ENCODE measurements at places on chromosomes 12 and 14.

DNA sequence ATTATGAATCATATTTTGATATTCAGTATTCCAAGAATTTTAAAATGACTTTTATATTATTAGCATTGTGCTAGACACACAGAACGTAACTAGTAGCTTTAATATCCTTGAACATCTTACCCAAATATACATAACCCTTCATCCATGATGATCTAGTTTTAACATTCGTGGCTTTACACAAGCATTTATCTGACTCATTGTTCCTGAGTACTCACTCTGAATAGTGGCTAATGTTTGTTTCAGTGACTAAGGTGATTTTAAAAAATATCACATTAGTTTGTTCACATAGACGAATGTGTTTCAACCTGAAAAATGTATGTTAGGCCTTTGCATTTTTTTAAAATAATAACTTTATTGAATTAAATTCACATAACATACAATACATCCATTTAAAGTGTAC lies 80.0 kb upstream of the PTPRQ start:
- DNase-seq: no peak

GRCh38 chr12:131385313-131386166 lies 325.4 kb upstream of the SFSWAP start:
- no peak for DNase-seq

GRCh38 chr12:101924618-101925017 lies 47.2 kb downstream of the DRAM1 start:
- no peak for DNase-seq

DNA sequence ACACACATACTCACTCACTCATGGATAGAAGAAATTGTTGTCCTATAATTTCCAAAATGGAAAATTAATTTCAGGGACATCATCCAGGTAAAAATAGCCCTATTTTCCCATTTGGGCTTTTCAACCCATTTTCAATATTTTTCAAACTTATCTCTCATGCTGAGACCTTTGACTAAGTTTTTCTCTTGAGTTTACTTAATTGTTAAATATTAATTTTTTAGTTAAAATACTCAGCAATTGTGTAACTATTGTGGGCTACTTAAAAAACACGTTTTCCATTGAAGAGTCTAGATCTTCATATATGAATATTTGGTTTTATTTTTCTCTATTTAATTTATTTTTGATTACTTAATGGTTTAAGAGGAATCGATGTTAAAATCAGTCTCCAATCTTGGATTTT lies 14.2 kb upstream of the TAS2R43 start:
- DNase-seq: no peak

GRCh38 chr14:84253326-84253725 lies 1276.6 kb upstream of the FLRT2 start:
- DNase-seq: no peak

DNA sequence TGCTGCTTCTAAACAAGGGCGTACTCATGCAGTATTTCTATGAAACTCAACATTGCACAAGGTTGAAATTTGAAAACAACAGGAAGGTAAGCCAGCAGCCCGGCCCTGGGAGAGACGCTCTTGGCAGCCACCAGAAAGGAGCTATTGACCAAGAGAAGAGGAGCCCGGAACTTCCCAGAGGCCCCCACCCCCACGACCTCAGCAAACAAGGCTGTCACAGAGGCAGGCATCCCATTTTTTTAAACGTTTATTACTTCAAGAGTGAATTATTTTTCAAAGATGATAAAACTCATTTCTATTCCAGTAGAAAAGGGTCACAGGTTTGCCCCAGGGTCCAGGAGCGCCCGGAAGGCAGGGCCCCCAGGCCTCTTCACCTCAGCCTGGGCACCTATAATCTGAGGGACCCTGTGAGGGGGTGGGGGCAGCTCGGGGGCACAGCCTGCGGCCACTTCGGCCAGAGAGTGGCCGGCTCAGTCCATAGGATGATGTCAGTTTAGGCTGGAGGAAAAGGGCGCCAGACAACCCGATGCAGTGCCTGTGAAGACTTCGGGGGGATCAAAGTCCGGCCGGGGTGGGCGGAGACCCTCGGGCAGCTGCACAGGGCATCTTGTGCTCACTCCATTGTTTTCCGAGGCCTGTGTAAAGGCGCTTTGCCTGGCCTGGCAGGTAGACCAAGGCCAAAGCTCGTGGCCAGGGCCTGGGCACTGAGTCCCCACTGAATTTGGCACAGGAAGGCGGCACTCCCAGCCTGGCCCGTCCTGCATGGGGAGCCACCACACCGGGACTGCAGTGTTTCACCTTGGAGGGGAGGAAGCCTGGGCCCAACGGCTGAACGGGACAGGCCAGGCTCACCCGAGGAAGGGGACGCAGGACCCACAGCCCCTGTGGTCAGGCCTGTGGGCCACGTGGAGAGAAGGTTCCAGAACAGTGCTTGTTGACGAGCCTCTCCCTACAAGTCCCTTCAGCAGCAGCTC lies 86.0 kb downstream of the SCARB1 start:
- peak; percentile 47 for DNase-seq

DNA sequence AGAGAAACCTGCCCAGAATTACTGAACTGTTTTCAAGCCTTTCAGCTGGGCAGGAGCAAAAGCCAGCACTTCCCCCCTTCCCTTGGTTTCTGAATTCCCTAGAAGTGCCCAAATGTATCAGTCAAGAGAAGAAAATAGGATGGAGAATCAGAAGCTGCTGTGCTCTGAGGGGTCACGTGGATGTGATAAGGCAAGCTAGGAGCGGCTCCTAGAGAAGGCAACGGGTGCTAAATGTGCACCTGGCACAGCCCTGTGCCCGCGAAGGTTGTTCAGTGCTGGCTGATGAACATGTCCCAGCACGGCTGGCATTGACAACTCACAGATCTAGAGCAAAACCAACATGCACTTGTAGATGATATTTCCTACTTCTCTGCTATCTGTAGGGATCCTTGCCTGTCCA lies 8.3 kb downstream of the EMG1 start:
- DNase-seq: no peak

DNA sequence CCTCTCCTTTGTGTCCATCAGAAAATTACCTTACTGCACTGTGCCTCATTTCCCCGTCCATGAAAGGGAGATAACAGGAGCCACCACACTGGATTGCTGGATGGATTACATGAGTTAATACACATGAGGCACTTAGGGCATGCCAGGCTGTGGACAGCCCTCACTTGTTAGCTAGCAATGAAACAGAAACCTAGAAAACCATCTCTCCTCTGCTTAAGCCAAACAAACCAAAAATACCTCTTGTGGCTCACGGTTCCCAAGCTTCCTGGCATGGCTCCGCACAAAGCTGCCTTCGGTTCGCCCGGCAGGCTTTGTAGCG lies 660 bp upstream of the HCFC2 start:
- peak; percentile 32 for DNase-seq

DNA sequence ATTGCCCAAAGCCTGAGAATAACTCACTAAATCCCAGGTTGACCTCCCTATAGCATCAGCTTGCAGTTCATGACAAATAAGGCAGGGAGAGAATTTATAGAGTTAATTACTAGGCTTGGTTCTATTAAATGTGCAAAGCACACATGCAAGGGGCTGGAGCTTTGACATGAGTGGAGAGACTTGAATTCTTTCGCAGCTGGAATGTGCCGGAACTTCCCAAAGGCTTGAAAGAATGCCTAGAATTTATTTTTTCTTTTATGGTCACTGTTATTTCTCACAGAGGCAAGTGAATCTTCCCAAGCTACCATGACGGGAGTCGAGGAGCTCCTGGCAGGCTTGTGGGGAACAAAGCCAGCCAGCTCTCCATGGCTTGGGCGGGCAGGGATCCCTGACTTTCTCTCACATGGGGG lies 95.5 kb upstream of the USP44 start:
- DNase-seq: no peak

DNA sequence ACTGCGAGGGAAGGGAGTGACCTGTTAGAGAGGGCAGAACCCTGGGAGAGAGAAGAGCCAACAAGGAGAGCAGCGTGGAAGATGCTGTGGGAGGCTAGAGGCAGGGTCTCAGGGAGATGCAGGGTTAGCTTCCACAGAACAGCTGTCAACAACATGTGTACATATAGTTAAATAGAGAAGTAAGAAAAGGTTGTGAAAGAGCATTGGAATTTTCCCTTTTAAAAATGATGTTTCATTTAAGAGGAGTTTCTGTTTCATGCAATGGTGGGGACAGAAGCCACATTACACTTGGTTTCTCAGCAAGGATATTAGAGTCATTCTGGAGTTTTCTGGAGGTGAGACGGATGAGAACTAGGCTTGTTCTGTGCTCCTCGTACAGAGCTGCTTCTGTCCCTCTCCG lies 23.8 kb upstream of the TBC1D30 start:
- no peak for DNase-seq

DNA sequence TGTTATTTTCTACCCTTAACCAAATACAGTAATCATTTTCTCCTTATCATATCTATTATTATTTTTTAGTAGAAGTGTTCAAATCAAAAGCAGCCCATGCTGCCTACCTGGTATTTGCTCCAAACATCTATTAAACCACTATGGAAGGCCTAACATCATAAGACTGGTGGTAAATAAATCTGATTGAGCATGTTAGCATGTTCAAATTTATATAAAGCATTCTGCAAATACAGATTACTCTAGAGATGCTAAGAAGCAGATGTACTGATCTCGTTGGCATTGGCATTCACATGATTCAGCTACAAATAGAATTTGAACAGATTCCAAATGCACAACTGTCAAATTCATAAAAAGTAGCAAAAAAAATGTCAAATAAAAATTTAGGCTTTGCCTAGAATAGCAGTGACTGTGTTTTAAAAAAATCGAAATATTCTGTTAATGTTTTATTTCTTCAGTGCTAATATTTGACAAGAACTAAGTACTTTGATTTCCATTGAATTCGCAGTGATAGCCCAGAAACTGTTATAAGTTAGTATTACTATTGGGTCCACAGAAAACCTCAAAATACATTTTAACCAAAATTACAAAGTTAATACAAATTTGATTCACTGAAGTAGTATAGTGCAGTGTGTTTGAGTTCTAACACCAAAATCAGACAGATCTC lies 9.4 kb upstream of the OSBPL8 start:
- DNase-seq: no peak

DNA sequence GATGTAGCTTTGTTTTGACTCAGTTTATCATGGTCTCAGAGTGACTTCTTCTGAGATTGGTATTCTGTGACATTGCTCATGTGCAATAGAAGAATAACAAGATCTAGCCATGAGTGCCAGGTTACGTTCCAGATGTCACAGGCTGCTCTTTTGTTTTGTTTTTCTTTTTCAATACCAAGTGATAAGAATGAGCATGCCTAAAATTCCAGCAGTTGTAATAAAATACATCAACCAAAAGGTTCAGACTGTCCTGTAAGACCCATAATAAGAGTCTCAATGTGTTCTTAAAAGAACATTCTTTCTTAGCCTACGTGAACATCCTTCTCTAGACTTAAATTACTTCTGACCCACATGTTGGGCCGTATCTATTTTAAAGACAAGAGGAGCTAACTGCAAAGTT lies 669.2 kb downstream of the DIO2 start:
- no peak for DNase-seq

- no peak for DNase-seq
These were observed 129.1 kb downstream of the GPR135 start for GRCh38 chr14:59336098-59336497.

- DNase-seq: no peak
These were observed 35.1 kb downstream of the CCNK start for GRCh38 chr14:99516156-99516870.

DNA sequence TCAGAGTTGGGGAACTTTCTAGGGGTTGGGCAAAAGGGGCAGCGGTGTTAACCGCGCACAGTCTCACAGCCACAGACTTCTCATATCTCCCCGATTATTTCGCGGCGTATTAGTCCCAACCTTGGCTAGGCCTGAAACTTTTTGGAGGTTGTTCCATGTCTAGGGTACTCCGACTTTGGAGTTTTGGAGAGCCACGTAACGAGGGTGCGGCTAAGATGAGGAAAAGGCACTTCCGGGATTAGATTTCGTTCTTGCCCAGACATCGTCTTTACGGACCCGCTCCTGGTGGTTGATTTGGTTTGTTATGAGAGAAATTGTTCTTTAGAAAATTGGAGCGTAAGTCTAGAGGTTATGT lies 513 bp downstream of the CCNK start:
- DNase-seq: peak; percentile 24

- DNase-seq: no peak
These were observed 544.7 kb downstream of the ETNK1 start for GRCh38 chr12:23169696-23170013.

DNA sequence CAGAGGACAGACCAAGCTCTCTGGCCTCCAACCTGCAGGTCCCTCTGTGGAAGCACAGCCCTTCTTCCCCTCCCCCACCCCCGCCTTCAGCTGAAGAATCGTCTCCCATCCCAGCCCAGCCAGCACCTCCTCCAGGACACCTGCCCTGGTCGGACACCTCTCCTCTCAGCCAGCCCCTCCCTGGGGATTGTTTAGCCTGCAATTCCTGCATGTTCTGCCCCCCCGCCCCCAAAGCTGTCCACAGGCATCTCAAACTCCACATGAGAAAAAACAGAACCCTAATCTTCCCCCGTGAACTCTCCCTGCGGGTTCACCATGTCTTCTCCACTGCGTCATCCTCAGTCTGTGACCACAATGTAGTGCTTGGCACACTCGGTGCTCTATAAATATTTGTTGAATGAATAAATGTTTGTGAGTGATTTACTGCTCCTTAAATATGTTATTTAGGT lies 24.1 kb downstream of the PRIMA1 start:
- DNase-seq: peak; percentile 31

GRCh38 chr12:132659146-132659545 lies 28.0 kb downstream of the POLE start:
- DNase-seq: no peak

DNA sequence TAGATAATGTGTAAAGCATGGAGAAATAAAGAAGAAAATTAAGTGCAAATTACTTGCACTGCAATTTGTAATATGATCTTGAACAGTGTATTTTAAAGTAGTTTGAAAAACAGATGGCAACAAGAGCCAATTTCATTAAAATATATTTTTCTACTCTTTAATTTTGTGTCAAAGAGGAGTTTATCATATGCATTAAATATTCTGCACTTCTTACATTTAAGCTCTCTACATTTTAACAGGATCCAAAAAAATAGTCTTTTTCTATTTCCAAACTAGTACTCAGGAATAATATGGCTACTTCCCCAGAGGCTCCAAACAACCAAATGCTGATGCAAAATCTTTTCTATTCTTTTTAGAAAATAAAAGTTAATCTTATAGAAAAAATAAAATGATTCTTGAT lies 1221.5 kb downstream of the FSCB start:
- DNase-seq: no peak

GRCh38 chr12:31406345-31406744 lies 80.4 kb upstream of the SINHCAF start:
- DNase-seq: no peak
